ENCODE measurements at places on chromosomes 5 and 9. TPM values are rescaled to one million over a fixed set of nuclear protein-coding genes. Genes with fewer than 3 reads are reported as not detected.
A peak's percentile ranks its signal among the peaks of the same experiment; 100 is the strongest.

DNA sequence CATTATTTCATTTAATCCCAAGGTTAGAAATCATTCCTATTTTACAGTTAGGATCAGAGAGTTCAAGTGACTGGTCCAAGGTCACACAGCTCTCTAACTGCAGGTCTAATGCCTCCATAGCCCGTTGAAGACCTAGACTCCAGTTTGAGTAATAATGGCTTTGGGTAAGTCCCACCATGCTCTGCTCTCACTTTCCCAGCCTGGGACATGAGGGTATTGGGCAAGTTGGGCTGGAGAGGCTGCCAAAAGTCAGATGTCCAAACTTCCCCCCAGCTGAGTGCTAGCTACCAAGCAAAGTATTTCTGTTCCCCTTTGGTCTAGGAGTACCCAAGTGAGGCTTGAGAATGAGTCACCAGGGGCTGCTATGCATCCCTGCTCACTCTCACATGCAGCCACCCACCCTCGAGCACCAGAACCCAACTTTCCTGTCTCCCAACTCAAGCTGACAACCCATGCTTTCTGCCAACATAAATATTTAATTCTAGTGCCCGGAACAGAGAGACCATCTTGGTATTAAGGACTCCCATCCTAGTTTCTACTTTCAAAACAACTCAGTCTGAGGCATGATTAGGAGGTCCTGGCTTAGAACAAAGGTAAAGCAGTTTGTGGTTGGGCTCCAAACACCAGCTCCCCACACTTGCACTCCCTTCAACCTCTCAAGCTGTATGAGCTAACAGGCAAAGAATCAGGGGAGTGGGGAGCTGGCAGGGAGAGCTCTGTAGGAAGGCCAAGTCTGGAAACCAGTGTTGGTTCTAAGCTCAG lies 236.5 kb upstream of the TRIM32 start:
- no peak for ATAC-seq

GRCh38 chr5:6705959-6706358 lies 7.3 kb upstream of the TENT4A start:
- no peak for ATAC-seq

- ATAC-seq, result no peak
Measured at GRCh38 chr9:86445671-86446070, 91.5 kb upstream of the TUT7 start.

DNA sequence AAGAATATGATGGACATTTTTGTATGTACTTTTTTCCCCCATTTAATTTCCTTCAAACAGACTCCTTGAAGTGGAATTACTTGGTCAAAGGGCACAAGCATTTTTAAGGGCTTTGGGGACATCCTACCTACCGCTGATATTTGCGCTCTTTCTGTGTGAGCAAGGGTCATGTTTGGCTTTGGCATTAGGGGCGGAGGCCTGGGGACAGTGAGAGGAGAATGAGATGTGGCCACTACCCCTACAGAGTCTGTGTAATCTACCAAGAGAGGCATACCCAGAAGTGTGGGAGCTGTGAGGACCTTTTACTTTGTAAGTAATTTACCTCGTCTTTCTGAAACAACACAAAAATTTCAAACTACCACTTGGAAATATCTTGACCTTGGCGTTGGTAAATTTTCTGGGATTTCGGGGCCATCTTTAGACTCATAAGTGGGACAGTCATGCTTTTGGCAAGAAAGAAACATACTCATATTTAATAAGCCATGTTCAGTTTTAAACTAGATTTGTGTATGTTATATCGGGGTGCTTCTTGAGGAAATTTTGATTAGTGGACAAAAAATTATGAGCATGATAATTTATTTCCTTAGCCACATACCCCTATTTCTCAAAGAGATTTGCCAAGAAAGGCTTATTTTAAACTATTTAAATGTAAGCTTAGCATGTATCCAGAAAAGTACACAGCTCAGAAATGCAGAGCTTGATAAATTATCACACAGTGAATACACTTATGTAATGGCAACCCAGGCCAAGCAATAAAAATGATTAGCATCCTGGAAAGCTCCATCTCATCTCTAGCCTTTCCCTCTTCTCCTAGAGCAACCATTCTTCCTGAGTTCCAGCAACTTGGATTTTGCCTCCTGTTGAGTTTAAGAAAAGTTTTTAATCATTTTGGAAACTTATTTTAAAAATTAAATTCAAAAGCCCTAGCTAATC lies 63.6 kb downstream of the ARHGAP26 start:
- no peak for ATAC-seq

- ATAC-seq, result no peak
Measured at GRCh38 chr5:135386096-135386495, 12.9 kb downstream of the MACROH2A1 start.

- ATAC-seq, result no peak
Measured at GRCh38 chr5:149837680-149838269, 106.8 kb downstream of the PDE6A start.

DNA sequence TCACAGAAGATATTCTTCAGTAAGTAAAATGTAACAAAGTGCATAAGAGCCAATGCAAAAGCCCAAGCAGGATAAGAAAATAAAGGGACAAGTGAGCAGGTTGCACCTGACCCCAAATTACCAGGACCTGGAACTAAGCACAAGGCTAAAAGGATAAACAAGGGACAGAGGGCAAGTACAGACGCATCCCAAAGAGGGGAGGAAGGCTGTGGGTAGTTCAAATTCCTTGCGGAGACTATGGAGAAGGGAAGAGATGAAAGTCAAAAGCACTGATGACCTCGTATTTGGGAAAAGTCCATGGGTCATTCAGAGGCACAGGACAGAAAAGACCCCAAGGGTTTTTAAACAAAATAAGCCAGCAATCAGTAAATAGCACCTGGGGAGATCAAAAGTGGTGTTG lies 11.8 kb downstream of the ELAVL2 start:
- no peak for ATAC-seq

DNA sequence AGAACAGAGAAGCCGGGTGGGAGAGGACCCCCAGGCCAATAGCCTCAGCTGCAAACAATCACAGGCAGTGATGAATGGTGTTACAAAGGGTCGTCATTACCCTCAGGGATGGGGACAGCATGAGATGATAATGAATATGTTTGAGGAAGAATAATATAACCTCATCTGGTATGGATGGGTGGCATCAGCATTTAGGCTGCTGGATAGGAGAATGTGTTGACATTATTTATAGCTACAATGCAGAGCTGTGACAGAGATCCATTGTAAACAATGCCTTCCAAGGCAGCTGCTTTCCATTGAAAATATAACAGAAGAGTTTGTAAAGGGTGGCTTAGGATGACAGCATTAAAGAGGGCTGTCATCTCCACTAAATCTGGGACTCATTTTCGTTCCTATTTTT lies 365.5 kb downstream of the KCNN2 start:
- ATAC-seq, result no peak

DNA sequence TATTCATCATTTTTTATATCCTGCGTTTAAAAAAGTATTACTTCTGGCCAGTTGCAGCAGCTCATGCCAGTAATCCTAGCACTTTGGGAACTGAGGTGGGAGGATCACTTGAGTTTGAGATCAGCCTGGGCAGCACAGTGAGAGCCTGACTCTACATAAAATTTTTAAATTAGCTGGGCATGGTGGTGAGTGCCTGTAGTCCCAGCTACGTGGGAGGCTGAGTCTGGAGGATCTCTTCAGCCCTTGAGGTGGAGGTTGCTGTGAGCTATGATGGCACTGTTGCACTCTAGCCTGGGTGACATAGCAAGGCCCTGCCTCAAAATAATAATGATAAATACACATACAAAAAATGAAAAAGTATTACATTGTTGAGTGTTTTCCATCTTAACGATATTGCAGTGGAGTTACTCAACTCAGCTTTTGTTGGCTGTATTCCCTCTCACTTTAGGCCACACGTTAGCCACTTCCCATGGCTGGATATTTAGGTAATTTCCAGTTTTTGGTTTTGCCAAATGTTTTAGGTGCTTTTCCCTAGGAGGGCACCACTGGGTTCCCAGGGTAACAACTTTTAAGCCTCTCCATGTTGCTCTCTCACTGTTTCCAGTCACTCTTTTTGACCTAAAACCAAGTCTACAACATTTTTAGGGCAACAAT lies 20.6 kb downstream of the SHB start:
- ATAC-seq, result no peak

DNA sequence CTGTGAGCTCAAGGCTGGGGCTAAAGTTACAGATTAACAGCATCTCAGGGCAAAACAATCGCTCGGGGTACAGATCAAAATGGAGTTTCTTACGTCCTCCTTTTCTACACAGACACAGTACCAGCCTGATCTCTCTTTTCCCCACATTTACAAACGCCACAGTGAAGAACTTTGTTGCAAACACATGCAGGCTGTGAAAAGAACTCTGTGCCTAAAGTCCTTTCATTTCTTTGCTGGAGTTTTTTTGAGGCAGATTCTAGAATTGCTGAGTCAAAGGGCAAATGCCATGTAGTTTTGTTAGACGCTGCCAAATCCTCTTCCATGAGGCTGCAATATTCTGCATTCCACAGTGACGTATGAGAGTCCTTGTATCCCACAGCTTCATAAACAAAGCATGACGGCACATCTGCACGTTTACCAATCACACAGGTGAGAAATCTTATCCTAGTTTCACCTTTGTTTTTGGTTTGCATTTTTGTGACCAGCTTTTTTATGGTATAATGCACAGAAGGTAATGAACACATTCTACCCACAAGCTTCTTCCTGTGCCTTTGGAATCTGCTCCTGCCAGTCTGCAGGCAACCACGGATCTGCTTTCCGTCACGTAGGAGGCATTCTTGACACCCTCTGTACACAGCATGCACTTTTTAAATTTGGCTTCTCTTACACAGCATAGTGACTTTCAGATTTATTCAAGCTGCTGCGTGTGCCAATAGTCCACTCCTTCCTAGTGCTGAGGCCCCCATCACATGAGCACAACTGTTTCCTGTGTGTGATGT lies 44.6 kb upstream of the LPCAT1 start:
- ATAC-seq, result peak; percentile 84

GRCh38 chr5:69129413-69129812 lies 35.6 kb downstream of the SLC30A5 start:
- ATAC-seq, result no peak

DNA sequence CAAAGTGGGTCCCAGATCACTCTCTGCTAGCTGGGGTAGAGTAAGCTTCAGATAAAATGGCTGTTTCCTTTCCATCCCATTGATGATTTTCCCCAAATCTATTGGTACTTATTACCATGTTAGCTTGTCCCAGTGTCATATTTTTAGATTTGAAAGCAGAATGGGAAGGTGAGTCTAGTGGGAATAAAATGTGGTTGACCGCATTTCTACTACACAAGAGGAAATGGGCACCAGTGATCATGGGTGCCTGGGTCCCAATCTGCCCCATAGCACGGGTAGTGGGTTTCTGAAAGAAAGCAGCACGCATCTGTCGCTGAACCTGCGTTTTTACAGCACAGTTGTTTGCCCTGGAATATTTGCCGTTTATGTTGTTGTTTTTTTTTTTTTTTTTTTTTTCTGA lies 20.1 kb downstream of the DAPK1 start:
- no peak for ATAC-seq

DNA sequence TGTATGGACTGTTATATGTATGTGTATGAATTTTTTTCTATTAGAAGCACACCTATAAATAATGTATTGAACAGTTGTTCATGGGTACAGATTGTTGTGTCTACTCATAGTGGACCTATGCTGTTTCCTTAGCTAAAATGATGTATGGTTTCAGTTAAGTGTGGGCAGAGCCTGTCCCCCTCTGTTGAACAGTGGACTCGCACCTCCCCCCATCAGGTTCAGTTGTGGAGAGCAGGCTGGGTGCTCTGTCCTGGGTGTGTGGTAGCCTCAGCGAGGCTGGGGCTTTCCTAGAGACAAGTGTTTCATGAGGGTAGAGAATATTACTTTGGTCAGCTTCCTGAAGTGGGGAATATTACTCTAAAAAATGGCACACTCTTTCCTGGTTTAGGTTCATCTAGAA lies 47.4 kb upstream of the LRRTM2 start:
- no peak for ATAC-seq

GRCh38 chr5:155905364-155905763 lies 421.6 kb upstream of the SGCD start:
- ATAC-seq, result no peak

DNA sequence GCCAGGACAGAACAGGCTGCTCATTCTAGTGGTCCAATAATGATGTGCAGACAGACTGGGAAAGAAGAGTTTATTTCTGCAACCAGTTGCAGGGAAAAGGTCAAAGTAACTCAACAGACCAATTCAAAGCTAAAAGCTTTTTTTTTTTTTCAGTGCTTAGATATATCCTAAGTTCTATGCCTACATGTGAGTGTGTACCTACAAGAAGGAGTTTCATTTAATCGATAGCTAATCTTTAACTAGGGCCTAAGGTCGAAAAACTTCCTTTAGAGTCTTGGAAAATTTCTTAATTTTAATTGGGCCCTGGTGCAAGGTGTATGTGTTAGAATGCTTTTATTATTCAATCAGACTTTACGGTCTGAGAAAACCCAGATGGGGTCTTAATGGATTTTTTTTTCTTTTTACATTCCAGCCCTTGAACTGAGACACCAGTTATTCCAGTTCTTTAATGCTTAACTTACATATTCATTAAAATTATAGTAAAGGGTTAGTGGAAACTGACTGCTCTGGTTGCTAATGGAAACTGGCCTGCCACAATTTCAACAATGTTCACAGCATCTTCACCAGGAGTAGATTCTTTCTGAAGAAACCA lies 365.3 kb downstream of the MTRR start:
- ATAC-seq, result no peak

- no peak for ATAC-seq
Measured at GRCh38 chr9:70987986-70988385, 133.4 kb downstream of the TRPM3 start.

GRCh38 chr5:129459777-129460671 lies at the start of gene ADAMTS19:
TSS of gene ADAMTS19 (plus strand) at chr5:129460298. CDS start at chr5:129460392, 94 bp downstream.
- peak; percentile 67 for ATAC-seq

- ATAC-seq, result no peak
Measured at GRCh38 chr5:52910071-52910470, 79.1 kb upstream of the ITGA2 start.

DNA sequence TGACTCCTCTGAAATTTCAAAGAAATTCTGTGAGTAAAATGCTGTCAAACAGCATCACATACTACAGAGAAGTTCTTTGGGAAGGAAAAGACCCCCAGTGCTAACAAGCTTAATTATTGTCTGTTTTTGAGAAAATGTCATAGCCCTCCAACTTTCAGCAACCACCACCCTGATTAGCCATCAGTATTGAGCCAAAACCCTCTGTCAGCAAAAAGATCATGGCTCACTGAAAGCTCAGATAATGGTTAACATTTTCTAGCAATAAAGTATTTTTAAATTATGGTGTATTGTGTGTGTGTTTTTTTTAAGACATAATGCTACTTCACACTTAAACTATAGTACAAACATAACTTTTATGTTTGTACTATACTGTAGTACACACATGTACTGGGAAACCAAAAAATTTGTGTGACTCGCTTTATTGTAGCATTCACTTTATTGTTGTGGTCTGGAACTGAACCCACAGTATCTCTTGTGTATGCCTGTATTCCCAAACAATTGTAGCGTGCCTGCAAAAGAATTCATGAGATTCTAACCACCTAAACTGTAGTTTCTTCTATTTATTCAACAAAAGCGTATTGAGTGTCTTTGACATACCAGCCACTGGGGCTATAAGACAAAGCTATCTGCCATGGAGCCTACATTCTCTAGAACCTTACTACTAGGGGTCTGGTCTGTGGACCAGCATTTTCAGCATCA lies 31.6 kb downstream of the TLE4 start:
- no peak for ATAC-seq

LOX gene
- 2.8 TPM for total RNA-seq

GALNT12 gene
- 13.7 TPM for total RNA-seq

ADCY2 gene
- 5.8 TPM for total RNA-seq

PCDHA10 gene
- total RNA-seq, result 1.4 TPM

HTR1A gene
- not detected for total RNA-seq

FBP2 gene
- total RNA-seq, result not detected

FRRS1L gene
- 4.6 TPM for total RNA-seq
